NCI-H2029 (cell line): ENCODE measurements at places on chromosomes 12 and 14.

- peak; percentile 73 for DNase-seq
These were observed 17.1 kb downstream of the POMT2 start for GRCh38 chr14:77303417-77304156.

- DNase-seq: no peak
These were observed 178.6 kb downstream of the BCAT1 start for GRCh38 chr12:24770334-24770733.

- peak; percentile 22 for DNase-seq
These were observed 143.0 kb upstream of the DDHD1 start for GRCh38 chr14:53295985-53296582.

- DNase-seq: no peak
These were observed 623.5 kb downstream of the FLRT2 start for GRCh38 chr14:86153480-86153879.

DNA sequence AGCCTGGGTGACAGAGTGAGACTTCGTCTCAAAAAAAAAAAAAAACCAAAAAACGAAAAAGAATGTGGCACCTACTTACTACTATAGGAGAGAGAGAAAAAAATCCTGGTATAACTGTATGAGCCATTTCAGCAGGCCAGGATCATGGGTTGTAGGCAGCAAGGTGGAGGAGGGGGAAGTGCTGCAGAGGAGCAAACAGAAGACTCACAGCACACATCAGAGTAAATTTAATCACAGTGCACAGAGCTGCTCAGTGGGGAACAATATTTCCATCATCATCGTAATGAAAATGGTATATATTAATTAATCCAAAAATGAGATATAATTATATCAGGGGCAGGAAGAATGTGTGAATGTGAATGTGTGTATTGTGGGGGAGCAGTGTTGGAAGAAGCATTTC lies 175.8 kb downstream of the SLC2A13 start:
- DNase-seq: no peak

- DNase-seq: no peak
These were observed 214.6 kb downstream of the PHETA1 start for GRCh38 chr12:111154147-111154834.

GRCh38 chr12:93668919-93669418 lies 8.2 kb upstream of the CRADD start:
- DNase-seq: no peak

- DNase-seq: no peak
These were observed 11.2 kb downstream of the SPRING1 start for GRCh38 chr12:116726694-116727093.

- no peak for DNase-seq
These were observed 139.4 kb upstream of the CDKN3 start for GRCh38 chr14:54257424-54257823.

DNA sequence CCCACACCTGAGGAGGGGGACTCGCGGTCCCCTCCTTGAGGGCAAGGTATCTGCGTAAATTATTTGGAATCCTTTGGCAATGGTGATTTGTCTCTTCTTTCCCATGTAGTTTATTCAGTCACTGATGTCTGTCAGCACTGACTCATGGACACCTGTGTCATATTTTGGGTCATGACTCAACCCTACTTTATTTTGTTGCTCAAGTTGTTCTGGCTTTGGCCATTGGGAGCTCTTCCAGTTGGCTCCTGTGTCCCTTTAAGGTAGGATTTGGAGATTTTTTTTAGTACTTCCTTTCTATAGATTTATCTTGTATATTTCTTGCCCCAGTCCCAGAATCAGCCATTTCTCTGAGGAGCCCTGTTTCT lies 47.4 kb upstream of the C14orf180 start:
- no peak for DNase-seq

DNA sequence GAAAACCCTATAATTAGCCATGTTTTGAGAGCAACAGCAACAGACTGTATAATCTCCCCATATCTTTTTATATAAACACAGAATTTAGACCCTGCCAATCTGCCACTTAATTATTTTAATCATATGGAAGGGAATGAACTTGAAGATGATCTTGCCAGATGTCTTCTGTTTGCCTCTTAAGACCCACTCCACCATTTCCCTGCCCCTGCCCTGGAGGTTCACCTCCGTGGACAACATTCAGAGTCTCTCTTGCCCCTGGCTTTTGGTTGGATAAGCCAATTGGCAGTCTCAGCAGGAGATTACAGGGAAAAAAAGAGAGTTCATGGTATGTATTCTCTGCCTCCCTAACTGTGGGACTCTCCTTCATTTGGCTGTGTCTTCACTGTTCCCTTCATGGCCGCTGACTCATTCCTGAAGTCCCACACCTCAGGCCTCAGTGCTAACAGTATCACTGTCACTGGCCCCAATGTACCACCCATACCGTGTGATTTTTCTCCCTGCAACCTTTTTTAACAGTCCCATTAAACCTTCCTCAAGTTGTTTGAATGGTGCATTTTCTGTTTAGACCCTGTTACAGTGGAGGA lies 184.8 kb downstream of the PIK3C2G start:
- DNase-seq: no peak

- peak; percentile 5 for DNase-seq
These were observed 375.3 kb downstream of the C12orf75 start for GRCh38 chr12:105705765-105706164.

DNA sequence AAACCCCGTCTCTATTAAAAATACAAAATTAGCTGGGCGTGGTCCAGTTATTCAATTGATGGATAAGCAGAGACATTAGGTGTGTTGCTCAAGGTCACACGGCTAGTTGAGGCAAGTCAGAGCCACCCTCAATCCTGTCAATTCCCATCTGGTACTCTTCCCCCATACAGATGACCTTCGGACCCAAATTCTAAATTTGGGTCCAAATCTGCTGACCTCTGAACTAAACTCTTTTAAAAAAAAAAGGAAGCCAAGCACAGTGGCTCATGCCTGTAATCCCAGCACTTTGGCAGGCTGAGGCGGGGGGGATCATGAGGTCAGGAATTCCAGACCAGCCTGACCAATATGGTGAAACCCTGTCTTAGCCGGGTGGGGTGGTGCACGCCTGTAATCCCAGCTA lies 23.9 kb downstream of the GCN1 start:
- DNase-seq: no peak

DNA sequence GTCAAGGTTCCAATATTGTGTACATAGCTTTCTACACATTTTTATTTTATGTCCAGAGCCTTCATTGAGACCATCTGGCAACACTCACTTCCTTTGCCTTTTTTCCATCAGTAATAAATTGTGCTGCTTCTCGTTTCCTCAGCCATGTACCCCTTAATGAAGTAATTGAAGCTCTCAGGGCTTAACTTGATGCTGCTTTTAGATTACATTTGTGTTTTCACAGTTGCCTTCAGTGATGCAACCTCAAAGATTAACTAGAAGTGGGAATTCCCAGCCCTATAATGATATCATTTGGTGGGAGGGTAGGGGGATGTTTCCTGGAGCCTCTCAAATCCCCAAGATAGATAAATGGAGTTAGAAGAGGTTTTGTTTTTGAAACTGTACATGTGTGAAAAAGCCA lies 80.2 kb upstream of the KRR1 start:
- DNase-seq: no peak

GRCh38 chr12:60257063-60257462 lies 661.2 kb downstream of the SLC16A7 start:
- DNase-seq: no peak

- peak; percentile 93 for DNase-seq
These were observed 177.4 kb upstream of the HIF1A start for GRCh38 chr14:61517911-61518384.

DNA sequence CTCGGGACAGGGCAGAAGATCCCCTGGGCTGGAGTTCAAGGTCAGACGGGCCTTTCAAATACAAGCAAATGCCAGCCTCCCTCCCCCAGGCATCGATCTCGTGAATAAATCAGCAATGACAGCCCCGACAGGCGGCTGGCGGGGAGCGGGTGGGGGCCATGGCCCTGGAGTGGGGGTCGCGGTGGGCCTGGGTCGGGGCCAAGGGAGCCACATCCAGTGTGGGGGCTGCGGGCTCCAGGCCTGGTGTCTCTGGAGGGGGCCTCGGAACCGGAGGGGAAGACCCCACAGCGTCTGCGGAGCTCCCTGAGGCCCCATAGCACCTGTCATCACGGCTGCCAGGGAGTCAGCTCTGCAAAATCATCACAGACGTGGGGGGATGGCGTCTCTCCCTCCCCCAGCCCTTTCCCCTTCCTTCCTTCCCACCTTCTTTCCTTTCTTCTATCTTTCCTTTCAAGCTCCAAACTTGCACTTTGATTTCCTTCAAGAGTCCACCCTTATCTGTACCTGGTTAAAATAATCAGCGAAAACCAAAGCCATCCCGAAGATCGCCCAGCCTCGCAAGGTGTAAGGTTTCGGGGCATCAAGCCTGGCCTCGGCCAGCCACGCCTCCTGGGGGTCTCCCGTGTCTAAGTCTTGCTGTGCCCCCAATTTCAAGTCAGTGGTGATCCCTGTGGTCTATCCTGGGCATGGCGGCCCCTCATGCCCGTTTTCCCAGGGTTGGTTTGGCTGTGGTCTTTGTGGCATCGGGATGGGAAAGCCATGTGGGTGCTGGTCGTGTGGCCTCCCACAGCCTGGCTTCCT lies 92.1 kb downstream of the NOC4L start:
- no peak for DNase-seq

GRCh38 chr12:12365931-12366431 lies 9.1 kb downstream of the BORCS5 start:
- DNase-seq: no peak

- no peak for DNase-seq
These were observed 59.2 kb downstream of the TMEM30B start for GRCh38 chr14:61221906-61222305.

- DNase-seq: no peak
These were observed 15.4 kb downstream of the PXN start for GRCh38 chr12:120249875-120250795.

- no peak for DNase-seq
These were observed 13.1 kb upstream of the TEX22 start for GRCh38 chr14:105385322-105385637.

GRCh38 chr14:55241673-55242072 lies 29.5 kb upstream of the FBXO34 start:
- no peak for DNase-seq
